ENCODE measurements at places on chromosomes 6 and 20. TPM values are rescaled to one million over a fixed set of nuclear protein-coding genes. Genes with fewer than 3 reads are reported as not detected.

The EYA4 gene
- polyA plus RNA-seq: 14.9 TPM

The RIMS1 gene
- 2.9 TPM for polyA plus RNA-seq

The HLA-DOA gene
- polyA plus RNA-seq: 5.7 TPM

The ADGRF1 gene
- polyA plus RNA-seq: 50.1 TPM

The PBOV1 gene
- 0.08 TPM for polyA plus RNA-seq

The RIPOR3 gene
- polyA plus RNA-seq: 8.9 TPM

The SERPINB6 gene
- 87.4 TPM for polyA plus RNA-seq

The DZANK1 gene
- polyA plus RNA-seq: 10.3 TPM

The SLC17A2 gene
- polyA plus RNA-seq: 0.30 TPM

The TSPO2 gene
- 0.53 TPM for polyA plus RNA-seq

The ASIP gene
- not detected for polyA plus RNA-seq

The IL17F gene
- 0.63 TPM for polyA plus RNA-seq

The NKX2-4 gene
- not detected for polyA plus RNA-seq

The TRIM15 gene
- not detected for polyA plus RNA-seq

The SIRPB1 gene
- 2.4 TPM for polyA plus RNA-seq

The BHLHE23 gene
- polyA plus RNA-seq: not detected

The CASS4 gene
- 2.7 TPM for polyA plus RNA-seq

The IRF4 gene
- 0.75 TPM for polyA plus RNA-seq
